ENCODE measurements at places on chromosomes 11 and 22.

DNA sequence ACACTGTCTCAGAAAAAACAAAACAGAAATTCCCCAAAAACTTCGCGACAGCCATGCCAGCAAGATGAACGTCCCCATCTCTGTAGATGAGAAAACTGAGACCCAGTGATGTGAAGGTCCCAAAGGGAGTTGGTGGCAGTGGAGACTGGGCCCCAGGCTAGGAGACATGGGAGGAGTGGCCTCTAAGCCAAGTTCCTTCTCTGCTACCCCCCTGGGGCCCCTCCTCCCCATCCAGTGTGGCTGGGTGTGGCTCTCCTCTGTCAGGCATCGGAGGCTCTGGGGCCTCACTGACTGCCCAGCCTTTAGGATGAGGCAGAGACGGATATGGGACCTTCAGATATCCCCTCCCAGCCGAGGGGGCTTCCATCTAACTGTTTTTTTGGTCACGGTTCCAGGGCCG is 9.8 kb downstream of the RELT start:
- no peak for DNase-seq

DNA sequence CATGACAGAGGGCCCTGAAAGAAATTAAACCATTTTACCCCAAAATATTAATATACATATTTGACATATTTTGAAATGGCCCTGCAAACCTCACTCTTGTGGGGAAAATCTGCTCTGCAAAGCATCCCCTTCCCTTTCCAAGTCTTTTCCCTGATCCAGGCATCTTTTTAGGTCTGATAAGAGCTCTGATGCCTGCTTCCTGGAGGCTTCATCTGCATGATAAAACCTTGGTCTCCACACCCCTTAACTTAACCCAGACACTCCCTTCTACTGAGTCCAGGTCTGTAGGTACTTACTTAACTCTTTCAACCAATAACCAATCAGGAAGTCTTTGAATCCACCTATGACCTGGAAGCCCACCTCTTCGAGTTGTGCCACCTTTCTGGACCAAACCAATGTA is 1.8 kb upstream of the LGALS12 start:
- no peak for DNase-seq

DNA sequence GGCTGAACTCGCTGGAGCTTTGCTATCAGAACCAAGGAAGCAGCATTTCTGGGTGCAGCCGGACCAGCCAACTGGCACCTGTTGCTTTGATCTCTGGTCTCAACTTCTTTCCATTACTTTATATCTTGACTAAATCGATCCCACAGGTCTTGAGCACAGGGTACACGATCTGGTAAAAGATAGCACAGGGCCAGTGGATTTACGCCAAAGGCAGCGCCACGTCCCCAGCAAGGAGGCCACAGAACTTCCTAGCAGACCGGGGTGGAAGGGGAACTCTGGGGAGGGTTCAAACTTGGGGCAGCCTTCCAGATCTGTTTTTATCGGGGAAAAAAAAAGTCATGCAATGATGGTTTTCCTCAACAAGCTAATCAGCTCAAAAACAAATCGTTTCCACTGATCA is 14.0 kb downstream of the VPS37C start:
- DNase-seq, result no peak

GRCh38 chr11:6941970-6942369 is 15.7 kb downstream of the ZNF215 start:
- DNase-seq, result no peak

GRCh38 chr11:33315822-33316221 is 58.6 kb downstream of the HIPK3 start:
- no peak for DNase-seq

DNA sequence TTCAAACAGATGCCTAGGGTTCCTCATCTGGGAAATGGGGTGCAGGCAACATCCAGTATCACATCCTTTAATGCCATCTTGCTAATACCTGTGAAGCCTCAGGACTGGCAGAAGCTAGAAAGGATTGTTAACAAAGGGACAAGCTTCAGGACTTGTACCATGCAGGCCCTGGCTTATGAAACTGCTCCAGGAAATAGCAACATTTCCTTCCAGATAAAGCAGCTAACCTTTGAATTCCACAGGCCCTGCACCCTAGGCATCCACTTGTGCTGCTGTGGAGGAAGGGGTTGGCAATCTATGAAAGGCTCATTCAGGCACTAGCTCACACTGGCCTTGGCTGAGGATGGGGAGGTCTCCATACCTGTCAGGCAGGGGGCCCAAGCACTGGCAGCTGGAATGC is 87.2 kb downstream of the BTBD10 start:
- DNase-seq, result no peak

- no peak for DNase-seq
These were observed 13.5 kb downstream of the MCAT start for GRCh38 chr22:43129426-43130425.

- DNase-seq, result no peak
These were observed 117.3 kb downstream of the KCNQ1OT1 start for GRCh38 chr11:2582351-2582945.

DNA sequence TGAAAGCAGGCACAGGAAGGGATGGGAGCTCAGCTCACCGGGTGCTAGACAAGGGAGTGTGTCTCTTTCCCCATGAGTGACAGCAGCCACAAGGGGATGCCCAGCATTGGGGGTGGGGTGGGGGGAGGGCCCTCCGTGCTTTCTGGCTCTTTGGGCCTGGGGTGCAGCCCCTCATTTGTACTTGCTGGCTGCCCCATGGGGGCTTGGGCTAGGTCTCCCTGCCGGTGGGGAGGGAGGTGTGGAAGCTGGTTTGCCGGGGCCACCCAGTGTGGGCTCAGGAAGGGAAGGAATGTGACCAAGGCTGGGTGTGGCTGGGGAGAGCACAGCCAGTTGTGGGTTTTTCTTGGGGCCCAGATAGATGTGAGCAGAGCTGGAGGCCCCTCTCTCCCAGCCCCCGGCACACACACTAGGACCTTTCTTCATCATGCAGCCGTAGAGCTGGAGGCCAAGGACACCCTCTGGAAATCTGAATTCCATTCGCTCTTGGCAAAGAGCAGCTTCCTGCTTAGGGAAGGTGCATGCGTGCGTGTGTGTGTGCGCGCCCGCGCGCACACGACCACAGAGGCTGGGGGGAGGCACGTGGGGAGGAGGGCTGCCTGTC is 25.8 kb downstream of the KCNQ1OT1 start:
- peak; percentile 13 for DNase-seq

DNA sequence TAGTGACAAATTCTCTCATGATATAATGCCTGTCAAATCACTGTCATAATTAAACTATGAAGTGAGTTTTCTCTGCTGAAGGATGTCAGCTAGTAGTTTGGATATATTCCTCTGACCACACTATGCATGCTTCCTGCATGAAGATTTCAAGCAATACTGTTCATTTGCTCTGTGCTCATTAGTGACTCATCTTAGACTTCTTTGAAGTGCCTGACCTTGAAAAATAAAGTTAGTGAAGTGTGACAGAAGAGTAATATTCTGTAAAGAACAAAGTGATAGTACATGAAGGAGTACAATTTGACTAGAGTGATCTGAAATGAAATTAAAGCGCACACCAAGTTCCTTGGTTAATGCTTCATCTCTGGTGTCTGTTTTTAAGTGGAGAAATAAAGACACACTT is 629.5 kb upstream of the ANO3 start:
- DNase-seq, result no peak

- DNase-seq, result peak; percentile 66
These were observed 128.6 kb upstream of the DDI1 start for GRCh38 chr11:103907548-103908455.

GRCh38 chr11:31560842-31561476 is 51.4 kb downstream of the ELP4 start:
- DNase-seq, result no peak

All from fibroblast of skin of right quadriceps (primary cell).